ENCODE measurements at places on chromosomes 1 and 21.
A peak's percentile ranks its signal among the peaks of the same experiment; 100 is the strongest.

- no peak for DNase-seq
Measured at GRCh38 chr21:36703626-36704280, 4.8 kb downstream of the SIM2 start.

GRCh38 chr1:175839779-175840669, 96.6 kb upstream of the TNR start:
- DNase-seq, result no peak

DNA sequence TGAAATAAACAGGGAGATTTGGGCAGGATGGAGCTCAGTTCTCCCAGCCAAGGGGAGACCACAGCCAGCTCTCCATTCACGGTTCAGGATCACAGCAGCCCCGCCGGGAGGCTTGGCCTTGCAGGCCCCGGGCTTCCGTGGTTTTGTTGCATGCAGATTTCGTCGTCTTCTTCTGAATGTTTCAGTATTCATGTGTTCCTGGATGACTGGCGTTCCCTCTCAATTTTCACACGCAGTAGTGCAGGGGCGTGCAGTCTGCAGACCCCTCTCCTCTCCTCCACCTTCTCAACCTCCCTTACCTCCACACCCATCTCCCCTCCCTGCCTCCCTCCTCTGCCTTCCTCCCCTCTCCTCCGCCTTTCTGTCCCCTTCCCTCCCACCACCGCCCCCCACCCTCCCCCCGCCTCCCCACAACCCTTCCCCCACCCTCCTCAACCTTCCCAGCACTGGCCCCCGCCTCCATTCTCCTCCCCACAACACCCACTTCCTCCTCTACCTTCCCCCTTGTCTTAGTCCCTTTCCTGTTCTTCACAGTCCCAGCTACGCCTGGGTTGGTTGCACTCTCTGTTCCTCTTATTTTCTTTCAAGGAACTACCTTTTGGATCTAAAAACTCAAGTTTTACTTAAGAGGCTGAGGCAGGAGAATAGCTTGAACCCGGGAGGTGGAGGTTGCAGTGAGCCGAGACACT, 8.4 kb upstream of the SLC19A1 start:
- peak; percentile 84 for DNase-seq

- no peak for DNase-seq
Measured at GRCh38 chr1:12457771-12458170, 160.2 kb downstream of the DHRS3 start.

DNA sequence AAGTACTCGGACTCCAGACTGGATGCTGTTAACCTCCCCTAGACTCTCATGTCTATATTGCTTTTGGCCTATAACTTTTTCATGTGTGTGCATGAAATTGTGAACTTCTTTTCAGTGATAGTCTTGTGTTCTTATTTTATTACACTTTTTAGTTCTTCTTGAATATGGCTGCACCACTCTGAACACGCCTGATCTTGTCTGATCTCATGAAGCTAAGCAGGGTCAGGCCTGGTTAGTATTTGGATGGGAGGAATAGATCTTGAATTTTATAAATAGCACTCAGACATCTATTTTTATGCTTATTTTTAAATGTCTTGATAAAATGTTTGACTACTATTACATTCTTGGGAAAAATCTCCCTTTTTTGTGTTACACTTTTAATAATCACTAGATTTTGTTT, 22.4 kb downstream of the TCP10L start:
- no peak for DNase-seq

DNA sequence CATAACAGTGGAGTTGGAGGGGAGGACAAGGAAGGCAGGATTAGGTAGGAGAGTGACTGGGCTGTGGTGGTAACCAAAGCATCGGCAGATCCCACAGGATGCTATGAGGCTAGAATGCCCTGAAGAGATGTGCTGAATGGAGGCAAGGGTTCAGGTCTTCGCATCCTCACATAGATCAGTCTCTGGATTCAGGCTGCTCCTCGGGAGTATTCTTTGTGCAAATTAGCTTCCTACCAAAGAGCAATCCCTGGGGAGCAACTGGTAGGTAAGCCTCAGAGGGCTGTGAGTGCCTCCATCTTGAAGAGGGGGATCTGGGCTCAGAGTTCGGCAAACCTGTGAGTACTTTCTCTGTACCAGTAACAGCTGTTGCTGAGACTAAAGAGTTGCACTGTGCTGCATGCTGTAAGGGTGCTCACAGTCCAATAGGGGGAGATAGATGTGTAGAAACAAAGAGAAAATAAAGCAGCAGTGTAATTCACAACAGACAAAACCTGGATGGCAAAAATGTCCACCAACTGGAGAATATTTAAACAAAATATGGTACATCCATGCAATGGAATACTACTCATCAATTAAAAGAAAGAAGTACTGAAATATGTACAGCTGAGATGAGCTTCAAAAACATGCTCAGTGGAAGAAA, 322.4 kb upstream of the DEPDC1 start:
- DNase-seq, result no peak

DNA sequence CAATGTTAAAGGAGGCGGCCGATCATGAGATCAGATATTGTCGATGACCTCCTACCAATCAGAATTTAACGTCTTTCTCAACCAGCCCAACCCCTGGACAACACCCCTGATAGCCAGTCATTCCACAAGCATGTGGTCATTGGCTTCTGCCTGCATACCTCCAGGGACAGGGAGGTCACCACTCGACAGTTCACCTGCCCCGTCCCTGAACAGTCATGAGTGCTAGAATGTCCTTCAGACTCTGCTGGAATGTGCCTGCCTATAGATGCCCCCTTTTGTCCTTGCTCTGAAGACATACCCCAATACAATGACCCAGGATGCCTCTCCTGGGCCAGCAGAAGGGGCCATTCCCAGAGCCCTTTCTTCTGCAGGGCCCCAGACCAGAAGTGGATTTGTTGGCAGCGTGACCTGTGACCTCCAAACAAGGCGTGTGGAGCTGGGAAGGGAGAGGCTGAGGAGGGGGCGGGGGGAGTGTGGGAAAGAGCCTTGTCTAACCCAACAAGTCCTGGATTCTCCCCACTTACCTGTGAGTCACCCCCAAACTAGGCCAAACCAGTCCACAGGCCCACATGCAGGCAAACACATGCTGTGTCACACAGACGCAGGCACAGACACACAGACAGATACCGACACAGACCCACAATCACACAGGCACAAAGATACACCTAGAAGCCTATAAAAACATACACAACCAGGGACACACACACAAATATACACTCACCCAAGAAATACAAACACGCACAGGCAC, 2.2 kb downstream of the CRYBG2 start:
- DNase-seq, result no peak

DNA sequence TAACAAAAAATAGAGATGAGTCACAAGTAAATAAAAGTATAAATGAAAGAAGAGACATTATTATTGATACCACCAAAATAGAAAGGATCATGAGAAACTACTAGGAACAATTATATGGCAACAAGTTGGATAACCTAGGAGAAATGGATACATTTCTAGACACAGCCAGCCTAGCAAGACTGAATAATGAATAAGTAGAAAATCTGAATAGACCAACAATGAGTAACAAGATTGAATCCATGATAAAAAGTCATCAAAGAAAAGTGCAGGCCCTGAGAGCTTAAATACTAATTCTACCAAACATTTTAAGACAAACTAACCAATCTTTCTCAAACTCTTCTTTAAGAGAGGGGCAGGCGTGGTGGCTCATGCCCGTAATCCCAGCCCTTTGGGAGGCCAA, 538.6 kb upstream of the PBX1 start:
- DNase-seq, result no peak

DNA sequence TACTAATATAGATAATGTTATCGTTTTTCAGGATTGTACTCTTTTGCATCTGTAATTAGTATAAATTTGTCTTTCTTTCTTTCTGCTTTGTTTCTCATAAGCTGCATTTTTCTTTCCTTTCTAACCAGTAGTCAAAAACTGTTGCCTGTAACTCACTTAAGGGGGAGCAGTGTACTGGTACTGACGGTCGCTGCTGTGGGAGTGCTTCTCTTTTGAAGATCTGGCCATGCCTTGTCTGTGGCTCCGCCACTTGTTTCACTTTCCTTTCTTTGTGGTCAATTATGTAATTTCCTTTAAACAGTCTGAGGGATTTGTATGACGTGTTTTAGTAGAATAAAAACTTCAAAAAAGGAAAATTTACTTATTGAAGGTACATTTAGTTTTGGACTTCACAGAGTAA, 37.0 kb downstream of the MIA3 start:
- DNase-seq, result peak; percentile 72

DNA sequence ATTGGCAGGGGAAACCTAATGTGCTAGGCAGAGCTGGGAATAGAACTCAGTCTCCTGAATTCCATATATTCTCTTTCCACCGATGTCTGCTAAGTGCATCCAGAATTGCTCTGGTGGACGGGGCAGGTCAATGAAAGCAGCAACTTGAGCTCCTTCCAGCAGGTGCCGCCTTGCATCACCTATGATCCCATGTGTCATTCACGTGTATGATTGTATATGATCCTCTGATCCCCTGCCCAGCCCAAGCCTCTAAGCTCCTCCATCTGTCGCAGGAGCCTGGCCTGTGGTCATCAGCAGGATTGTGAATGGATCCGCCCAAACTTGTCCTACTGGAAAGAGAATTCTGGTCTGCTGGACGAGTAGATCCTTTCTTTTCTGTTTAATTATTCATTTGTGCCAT, 13.1 kb downstream of the ACTA1 start:
- DNase-seq, result no peak

GRCh38 chr1:62437273-62437940, 558 bp downstream of the USP1 start:
- no peak for DNase-seq

DNA sequence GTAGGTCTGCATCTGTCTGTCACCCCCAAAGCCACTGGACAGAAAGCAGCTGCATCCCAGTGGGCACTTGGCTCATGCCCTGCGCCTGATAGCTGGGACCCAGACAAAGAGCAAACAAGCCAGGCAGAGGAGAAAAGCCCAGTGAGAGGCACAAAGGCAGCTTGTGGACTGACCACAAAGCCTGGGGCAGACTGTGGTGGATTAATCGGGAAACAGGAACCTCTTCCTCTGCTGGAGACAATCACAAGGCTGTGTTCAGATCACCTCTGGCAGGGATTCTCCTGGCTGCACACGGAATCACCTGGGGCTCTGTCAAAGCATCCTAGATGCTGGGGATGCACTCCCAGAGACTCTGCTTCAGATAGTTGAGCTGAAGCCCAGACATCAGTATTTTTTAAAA, 15.2 kb upstream of the GJB5 start:
- DNase-seq, result no peak

DNA sequence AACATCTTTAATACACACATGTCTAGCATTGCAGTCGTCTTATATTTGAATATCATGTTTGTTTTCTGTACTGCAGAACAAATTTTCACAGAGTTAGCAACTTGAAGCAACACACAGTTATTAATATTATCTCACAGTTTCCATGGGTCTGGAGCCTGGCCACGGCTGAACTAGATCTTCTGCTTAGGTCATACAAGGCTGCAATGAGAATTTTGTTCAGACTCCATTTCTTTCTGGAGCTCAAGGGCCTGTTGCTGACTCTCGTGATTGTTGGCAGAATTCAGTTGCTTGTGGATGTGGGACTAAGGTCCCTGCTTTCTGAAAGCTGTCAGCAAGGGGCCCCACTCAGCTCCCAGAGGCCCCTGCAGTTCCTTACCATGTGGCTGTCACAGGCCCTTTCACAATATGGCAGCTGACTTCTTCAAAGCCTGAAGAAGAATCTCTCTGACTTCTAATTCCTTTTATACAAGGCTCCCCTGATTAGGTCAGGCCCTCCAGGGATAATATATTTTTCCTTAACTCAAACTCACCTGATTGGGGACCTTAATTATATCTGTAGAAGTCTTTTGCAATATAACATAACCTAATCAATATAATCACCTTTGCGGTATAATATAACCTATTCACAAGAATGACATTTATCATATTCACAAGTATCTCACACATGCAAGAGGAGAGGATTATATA, 296.3 kb downstream of the NFIA start:
- DNase-seq, result no peak

DNA sequence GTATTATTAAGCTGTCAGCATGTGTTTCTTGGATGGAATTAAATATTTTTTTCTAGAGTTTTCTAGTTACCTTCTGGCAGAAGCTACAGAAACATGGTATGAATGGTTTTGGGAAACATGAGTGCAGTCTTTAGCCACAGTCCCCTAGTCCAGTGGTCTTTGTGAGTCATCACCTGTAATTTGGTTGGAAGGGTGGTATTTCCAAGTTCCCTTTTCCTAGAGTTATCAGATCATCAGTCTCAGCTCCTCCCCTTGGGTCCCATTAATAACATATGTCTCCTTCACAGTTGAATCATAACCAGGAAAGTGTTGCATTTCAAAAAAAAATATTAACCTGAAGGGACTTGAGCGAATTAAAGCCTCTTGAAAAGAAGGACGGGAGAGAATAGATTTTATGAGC, 27.0 kb downstream of the ELAVL4 start:
- no peak for DNase-seq

- no peak for DNase-seq
Measured at GRCh38 chr1:175757381-175758015, 14.1 kb upstream of the TNR start.

GRCh38 chr21:41898998-41899397, 19.9 kb upstream of the PRDM15 start:
- no peak for DNase-seq

- DNase-seq, result no peak
Measured at GRCh38 chr1:17007121-17007520, 4.6 kb downstream of the ATP13A2 start.

GRCh38 chr1:162035241-162035640, 11.6 kb upstream of the OLFML2B start:
- no peak for DNase-seq

GRCh38 chr1:41716188-41717130, 202.3 kb downstream of the HIVEP3 start:
- DNase-seq, result no peak

DNA sequence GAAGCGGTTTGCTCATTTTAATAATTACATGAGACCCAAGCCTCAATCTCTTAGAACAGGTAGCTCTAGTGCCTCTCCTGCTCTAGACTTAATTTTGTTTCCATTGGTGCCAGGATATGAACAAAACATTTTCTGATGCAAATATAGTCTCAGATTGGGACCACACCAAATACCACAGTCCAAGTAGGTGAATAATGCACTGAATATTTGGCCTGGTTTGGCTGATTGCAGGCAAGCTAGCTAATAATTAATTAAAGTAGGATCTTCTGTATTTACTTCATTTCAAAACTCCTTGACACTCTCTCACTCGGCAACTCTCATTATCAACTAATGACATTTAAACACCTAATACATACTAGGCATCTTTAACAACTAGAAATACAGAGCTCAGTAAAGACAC, 219.6 kb downstream of the LTN1 start:
- DNase-seq, result no peak

- no peak for DNase-seq
Measured at GRCh38 chr1:246572785-246573184, 6.5 kb downstream of the CNST start.

DNA sequence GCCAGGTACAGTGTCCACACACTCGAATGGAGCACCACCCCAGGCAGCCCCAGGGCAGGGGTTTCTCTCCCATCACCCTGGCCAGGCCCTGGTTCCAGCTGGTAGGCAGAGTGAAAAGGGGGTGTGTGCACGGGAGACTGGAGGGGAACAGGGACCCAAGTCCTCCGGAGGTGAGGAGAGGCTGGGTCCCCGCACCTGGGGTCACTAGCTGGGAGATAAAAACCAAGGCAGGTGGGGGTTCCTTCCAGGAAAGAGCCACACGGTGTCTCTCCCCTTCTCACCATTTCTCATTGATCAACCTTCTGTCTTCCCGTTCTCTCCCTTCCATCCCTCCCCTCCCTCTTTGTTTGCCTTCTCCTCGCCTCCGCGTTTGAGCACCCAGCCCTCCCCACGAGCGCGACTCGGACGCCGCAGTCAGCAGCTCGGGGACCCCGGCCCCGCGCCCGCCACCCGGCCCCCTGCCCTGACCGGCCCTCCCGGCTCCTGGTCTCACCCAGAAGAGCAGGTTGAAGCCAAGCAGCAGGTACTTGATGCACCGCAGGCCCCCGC, 358 bp downstream of the TSPAN2 start:
- no peak for DNase-seq

All from GM12878 (cell line).